ENCODE measurements at places on chromosomes 13 and 19.

- DNase-seq = no peak
Measured at GRCh38 chr13:46382224-46382623, 4.8 kb downstream of the RUBCNL start.

DNA sequence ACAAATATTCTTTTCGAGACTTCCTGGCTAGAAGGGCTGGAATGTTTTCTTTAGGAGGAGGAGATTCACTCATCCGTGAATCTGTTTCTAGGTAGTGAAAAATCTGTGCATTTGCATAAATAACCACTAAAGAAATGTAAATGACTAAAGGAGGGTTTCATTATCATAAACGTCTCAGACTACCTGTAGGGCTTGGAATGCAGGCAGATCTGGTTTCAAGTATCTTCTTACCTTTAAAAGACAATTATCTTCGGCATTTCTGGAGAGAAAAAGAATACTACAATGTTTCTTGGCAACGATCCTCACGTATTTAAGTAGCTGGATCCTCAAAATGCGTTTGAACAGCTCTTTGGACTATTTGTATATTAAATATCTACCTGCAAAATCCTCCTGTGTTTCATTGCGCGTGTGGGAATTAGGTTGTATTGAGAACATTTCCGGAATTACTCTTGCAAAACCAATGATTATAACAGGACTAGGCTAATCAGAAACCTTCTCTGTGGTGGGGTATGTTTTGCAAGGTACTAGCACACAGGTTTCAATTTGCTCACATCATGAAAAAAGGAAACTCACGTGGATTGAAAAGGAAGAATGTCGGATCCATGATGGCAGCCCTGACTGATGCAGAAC is 291.1 kb upstream of the ARGLU1 start:
- DNase-seq = no peak

DNA sequence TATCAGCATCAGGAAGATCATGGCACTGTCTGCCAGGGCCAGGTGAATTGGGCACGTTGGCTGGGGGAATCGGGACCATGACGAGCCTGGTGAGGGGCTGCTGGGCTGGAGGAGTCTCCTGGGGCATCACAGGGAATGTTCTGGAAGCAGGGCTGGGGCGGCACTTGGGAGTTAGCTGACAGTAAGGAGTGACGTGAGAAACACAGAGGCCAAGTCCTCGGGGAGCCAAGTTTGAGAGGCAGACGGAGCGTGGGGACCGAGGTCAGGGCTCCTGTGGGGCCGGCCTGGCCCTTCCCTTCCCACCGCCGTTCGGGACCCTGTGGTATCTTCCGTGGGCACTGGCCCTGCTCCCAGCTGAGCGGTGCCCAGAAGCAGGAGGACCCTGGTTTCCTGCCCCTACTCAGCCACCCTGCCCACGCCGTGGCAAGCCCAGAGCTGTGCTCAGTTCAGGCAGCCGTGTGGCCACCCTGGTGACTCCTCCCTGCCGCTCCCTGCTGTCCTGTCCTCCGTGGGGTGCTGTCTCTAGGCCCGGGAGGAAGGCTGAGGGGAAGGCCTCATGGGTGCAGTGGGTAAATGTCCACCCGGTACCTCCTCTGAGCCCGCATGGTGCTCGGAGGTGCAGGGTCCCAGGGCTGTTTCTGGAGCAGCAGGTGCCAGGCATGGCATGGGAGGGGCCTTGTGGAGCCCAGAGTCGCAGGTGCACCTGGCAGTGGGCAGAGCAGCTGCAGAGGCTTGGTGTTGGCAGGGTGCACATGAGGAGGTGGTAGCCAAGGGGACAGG is 25.2 kb downstream of the CRTC1 start:
- DNase-seq = no peak

GRCh38 chr19:35519291-35519690 is 5.8 kb upstream of the DMKN start:
- no peak for DNase-seq

- DNase-seq = no peak
Measured at GRCh38 chr13:28584873-28585381, 74.0 kb upstream of the POMP start.

DNA sequence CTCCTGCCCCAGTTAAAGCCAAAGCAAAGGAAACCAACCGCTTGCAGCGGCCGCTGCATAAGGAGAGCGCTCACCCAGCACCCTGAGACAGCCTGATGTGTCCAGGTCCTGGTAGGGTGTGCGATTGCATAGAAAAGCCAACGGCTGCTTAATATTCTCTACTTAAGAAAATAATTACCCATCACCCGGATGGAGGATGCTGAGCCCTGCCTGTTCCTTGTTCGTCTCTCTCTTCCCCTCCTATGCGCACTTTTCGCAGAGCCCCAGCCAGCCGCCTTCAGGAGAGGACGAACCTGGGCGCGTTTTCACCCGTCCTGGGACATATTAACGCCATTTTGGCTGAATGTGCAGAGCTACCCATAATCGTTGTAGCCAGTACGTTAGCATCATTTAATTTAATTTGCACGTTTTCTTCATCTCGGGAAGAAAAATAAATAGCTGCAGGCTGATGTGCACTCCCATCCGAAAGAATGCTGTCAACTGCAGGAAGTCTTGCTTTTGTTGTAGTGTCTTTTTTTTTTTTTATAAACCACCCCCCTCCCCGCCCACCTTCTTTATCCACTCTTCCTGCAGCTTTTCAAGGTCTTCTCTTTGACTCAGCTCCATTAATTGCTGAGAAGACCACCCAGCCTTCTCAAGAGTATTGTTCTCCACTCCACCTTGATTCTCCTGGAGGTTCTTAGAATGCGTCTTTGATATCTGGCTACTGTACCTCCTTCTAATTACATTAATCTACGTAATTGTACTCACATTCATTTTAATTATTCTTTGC is 214.5 kb downstream of the TEX29 start:
- DNase-seq = no peak

- DNase-seq = no peak
Measured at GRCh38 chr13:91245288-91245687, 102.2 kb upstream of the MIR17HG start.

- no peak for DNase-seq
Measured at GRCh38 chr13:108742701-108743451, 113.5 kb downstream of the MYO16 start.

DNA sequence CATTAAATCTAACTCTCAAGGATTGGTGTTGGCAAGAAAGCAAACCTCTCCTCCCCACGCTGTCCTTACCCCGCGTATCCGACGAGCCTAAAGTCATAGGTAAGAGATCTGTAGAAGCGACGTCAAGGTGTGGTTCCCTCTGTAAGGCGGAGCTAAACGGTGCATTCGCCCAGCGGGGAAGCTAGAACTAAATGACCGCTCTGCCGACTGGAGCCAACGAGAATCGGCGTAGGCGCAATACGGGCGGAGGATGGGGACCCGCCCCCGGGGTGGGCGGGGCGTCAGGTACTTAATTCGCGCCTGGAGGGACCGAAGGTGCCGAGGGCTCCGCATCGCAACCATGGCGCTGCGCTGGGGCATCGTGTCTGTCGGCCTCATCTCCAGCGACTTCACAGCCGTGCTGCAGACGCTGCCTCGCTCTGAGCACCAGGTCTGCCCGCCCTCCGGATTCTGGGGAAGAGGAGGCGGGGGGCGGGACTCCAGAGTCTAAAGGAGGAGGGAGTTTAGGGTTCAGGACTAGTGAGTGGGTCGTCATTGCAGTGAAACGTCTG is at the start of gene DHDH:
TSS of gene DHDH (plus strand) at position 318 of the 551 bp plus-strand sequence. CDS start at position 341, 23 bp downstream.
- peak; percentile 97 for DNase-seq

- peak; percentile 68 for DNase-seq
Measured at GRCh38 chr19:47210689-47211316, 20.2 kb downstream of the BBC3 start.

- DNase-seq = no peak
Measured at GRCh38 chr19:46356149-46357055, 9.5 kb downstream of the PPP5C start.

DNA sequence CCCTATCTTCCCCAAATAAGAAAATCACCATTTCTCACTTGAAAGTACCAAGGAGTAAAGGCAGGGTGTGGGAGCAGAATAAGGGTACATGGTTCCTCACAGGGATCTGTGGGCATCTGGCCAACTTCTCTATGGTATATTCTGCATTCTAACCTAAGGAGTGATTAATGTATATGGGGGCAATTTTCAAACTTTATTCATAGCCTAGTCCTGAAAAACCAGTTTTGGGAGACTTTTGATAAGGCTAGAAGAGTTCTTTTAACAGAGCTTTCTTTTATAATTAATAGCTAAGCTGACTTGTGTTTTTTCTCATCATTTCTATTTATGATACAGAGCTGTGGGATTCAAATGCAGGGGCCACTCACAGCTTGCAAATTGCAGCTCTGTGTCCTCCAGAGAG is 852 bp downstream of the SCEL start:
- no peak for DNase-seq

DNA sequence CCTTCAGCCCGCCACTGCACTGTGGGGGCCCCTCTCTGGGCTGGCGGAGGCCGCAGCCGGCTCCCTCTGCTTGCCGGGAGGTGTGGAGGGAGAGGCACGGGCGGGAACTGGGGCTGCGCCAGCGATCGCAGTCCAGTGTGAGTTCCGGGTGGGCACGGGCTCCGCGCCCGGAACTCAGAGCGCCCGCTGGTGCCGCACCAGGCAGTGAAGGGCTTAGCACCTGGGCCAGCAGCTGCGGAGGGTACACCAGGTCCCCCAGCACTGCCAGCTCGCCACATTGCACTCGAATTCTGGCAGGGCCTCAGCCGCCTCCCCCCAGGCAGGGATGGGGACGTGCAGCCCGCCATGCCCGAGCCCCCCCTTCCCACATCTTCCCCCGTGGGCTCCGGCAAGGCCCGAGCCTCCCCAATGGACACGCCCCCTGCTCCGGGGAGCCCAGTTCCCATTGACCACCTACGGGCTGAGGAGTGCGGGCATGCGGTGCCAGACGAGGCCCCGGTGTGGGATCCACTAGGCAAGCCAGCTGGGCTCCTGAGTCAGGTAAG is 135.9 kb upstream of the RFC3 start:
- DNase-seq = no peak

DNA sequence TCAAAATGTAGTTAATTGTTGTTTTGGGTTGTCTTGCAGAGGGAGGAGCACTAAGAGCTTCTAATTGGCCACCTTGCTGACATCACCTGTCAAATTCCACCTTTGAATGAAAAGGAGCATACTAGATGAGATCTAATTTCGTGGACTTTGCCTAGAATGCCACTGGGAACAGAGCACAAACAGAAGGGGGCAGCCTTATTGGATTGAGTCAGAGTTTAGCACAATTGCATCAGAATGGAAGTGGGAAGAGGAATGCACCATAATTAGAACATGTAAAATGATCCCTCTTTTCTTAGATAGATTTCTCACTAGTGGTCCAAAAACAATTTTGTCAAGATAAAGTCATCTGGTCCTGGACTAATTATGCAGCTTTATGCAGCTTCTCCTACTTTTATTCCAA is 1552.2 kb downstream of the PCDH9 start:
- DNase-seq = no peak

GRCh38 chr13:81207231-81207630 is 866.3 kb upstream of the SPRY2 start:
- no peak for DNase-seq

DNA sequence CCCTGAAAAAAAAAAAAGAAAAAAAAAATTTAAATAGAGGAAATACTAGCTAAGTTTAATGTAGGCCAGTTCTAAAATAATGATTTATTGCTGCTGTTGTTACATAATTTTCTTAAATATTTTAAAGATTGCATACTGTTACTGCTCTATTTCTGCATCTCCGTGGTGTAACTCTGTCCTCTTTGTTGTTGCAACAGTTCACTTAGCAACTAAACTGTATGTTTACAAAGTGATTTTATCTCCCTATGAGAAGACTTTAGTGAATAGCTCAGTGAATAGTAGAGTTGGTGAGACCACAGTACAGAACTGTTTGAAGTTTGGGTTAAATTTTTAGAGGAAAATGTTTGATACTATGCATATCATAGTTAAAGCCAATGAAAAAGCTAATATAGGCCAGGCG is 19.4 kb downstream of the BRCA2 start:
- DNase-seq = no peak

- no peak for DNase-seq
Measured at GRCh38 chr19:53982611-53983010, 8.8 kb upstream of the CACNG6 start.
